Stimulated activated CD4-positive, alpha-beta T cell treated with anti-CD3 and anti-CD28 coated beads, Interleukin-12 subunit alpha, Interleukin-12 subunit beta, amount 100 ng/mL, for 48 hours (primary cell): ENCODE measurements at places on chromosomes 6 and 20.

- no peak for DNase-seq
Measured at GRCh38 chr6:19714434-19715166, 122.6 kb upstream of the ID4 start.

DNA sequence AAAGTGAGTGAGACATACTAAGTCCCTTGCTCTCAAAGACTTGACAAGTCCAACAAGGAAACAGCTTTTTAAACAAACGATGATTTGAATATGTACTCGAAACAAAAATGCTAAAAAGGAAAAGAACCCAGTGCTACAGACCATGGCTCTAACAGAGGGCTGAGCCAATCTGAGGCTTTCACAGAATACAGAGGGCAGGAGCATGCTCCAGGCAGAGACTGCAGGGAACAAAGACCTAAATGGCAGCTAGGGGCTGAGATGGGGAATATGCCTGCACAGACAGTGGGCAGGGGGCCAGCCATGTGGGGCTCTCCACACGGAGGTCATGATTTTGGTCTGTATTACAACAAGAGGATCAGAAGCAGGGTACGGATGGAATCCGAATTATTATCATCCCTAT, 31.1 kb upstream of the C6orf118 start:
- no peak for DNase-seq

GRCh38 chr6:133184798-133185372, 56.3 kb upstream of the EYA4 start:
- DNase-seq, result no peak

DNA sequence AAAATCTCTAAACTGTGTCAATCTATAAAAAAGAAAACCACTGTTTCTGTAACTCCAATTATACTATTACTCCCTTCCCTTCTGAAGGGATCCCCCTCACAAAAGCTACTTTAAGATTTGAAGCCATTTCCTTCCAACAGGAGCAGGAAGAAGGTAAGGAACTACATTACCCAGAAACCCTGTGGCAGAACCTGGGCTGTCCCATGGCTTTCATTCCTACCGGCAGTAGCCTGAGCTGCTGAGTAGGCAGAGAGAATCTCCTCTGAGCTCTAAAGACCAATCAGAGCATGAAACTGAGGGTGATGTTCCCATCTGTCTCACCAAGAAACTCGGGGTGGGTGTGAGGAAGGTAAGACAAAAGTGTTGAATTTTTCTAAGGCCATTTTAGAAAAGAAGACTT, 108.0 kb upstream of the LRFN2 start:
- DNase-seq, result no peak

- DNase-seq, result no peak
Measured at GRCh38 chr6:107116328-107116892, 1.1 kb upstream of the BEND3 start.

- DNase-seq, result no peak
Measured at GRCh38 chr20:40896814-40897700, 131.6 kb upstream of the TOP1 start.

DNA sequence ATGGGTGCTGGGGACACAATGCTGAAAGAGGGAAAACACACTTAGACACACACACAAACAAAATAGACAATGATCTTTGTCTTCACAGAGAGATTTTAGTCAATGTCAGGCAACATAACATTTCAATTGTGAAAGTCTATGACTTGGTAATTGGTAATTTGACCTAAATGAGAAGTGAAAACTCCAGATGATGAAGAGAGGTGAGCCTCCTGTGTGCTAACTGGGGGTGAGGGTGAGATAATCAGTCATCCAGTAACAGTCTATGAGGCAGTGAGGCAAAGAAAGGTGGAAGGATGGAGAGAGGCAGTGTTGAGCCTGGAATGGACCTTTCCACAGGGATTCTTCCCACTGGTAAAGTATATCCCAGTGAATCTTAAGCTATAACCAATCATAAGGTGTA, 744.2 kb downstream of the MAFB start:
- DNase-seq, result no peak

- peak; percentile 2 for DNase-seq
Measured at GRCh38 chr20:4563534-4563933, 158.2 kb upstream of the PRND start.

- DNase-seq, result no peak
Measured at GRCh38 chr6:122381494-122382265, 17.8 kb upstream of the HSF2 start.

- DNase-seq, result no peak
Measured at GRCh38 chr20:47583551-47583950, 81.9 kb downstream of the NCOA3 start.

- no peak for DNase-seq
Measured at GRCh38 chr6:154297721-154298120, 58.9 kb downstream of the IPCEF1 start.

- no peak for DNase-seq
Measured at GRCh38 chr6:45929421-45930361, 86.0 kb downstream of the CLIC5 start.

GRCh38 chr6:138778331-138778730, 4.8 kb downstream of the CCDC28A start:
- no peak for DNase-seq

GRCh38 chr20:16005915-16006493, 567.2 kb downstream of the KIF16B start:
- no peak for DNase-seq

DNA sequence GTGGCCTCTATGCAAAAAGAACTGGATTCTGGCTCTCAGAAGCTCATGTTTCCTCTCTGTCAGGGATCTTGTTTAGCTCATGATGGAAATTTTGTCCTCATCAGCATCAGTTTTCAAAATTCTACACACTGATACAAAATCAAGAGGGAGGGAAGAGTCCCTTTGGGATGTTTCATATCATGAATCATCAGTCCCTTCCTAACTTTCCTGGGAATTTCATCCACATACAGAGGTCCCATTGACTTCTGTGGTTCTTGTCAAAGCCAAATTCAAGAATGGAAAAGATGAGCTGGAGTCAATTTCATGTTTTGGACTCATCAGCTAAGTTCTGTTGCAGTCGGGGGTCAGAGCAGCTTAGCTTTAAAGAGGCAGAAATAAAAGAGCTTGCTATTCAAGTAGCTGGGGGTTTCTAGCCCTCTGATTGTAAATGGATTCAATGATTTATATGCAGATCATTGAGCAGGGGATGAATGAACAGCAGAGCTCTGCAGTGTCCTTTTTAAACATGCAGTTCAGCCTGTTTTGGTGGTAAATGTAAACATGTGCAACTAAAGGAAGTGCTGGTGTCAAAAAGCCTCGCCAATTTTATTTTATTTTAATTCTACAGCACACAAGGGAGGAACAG, 21.3 kb upstream of the TMEM14A start:
- no peak for DNase-seq

DNA sequence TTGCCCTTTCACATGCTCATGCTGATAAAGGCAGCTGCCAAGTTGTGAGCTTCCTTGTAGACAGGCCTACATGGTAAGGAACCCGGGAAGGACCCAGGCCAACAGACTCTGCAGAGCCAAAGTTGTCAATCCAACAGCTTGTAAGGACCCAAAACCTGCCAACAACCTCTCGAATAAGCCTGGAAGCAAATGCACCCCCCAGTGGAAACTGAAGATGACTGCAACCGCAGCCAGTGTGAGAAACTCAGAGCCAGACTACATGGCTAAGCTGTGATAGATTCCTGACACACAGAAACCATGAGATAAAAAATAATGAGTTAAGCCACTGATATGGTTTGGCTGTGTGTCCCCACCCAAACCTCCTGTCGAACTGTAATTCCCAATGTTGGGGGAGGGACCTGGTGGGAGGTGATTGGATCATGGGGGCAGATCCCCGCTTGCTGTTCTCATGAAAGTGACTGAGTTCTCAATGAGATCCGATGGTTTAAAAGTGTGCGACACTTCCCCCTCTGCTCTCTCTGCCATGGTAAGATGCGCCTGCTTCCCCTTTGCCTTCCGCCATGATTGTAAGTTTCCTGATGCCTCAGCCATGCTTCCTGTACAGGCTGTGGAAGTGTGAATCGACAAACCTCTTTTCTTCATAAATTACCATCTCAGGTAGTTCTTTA, 18.8 kb upstream of the CLPSL2 start:
- no peak for DNase-seq
